ENCODE measurements at places on chromosomes 7 and 10. TPM values are rescaled to one million over a fixed set of nuclear protein-coding genes. Genes with fewer than 3 reads are reported as not detected.

The GRID1 gene
- not detected for total RNA-seq

GRCh38 chr7:19491821-19492452 is 216.9 kb downstream of the POLR1F start:
- no peak overlapping the region for H3K27ac ChIP-seq
- no peaks in the 10 kb centered on the region for H3K36me3 ChIP-seq
- no peak for DNase-seq
- no peaks in the 10 kb centered on the region for H3K4me1 ChIP-seq

DNA sequence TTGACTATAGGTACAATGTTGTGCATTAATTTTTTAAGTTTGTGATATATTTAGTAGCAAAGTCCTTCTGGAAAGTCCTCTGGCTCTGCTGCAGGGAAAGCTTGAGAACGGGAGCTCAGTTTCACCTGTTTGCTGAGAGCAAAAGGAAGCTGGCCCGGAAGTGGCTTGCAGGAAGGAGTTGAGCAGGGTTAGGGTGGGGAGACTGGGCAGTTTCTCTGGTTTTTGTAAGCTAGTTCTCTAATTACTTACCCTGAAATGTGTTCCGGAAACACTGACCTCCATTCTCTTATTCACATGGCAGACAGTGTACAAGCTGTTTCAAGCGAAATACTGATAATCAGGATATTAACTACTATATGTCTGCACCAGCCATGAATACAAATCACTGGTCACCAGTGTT is 22.3 kb downstream of the MAP3K8 start:
- H3K27me3 ChIP-seq = no peaks in the 10 kb centered on the region
- H3K4me3 ChIP-seq = no peak overlapping the region
- DNase-seq = no peak

GRCh38 chr7:30657131-30657530 is 25.1 kb downstream of the CRHR2 start:
- H3K4me3 ChIP-seq = no peak overlapping the region
- no peaks in the 10 kb centered on the region for H3K4me1 ChIP-seq
- H3K27ac ChIP-seq = no peak overlapping the region
- peaks cover 31% of the 10 kb centered on the region for H3K27me3 ChIP-seq
- H3K36me3 ChIP-seq = no peaks in the 10 kb centered on the region

- no peaks in the 10 kb centered on the region for H3K36me3 ChIP-seq
- H3K27ac ChIP-seq = no peak overlapping the region
- no peaks in the 10 kb centered on the region for H3K4me1 ChIP-seq
- no peak overlapping the region for H3K4me3 ChIP-seq
- no peaks in the 10 kb centered on the region for H3K27me3 ChIP-seq
Measured at GRCh38 chr10:17003651-17004286, 125.8 kb downstream of the CUBN start.

DNA sequence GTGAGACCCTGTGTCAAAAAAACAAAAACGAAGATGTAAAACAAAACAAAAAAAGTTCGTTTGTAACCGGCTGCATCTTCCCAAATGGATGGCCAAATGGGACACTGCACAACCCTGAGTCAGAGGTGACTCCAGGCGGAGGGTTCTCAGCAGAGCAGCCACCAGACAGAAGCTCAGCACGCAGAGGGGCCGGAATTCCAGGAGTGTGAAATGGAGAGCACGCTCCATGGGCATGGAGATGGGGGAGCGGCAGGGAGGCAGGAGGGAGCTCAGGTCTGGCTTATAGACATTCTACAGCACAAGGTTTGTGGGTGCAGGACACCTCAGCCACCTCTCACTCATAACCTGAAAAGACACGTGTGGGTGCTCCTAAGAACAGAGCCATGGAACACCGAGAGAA is 227.0 kb downstream of the MAD1L1 start:
- no peaks in the 10 kb centered on the region for H3K36me3 ChIP-seq
- no peak for DNase-seq
- H3K4me3 ChIP-seq = no peak overlapping the region
- H3K27me3 ChIP-seq = no peaks in the 10 kb centered on the region
- no peaks in the 10 kb centered on the region for H3K4me1 ChIP-seq
- no peak overlapping the region for H3K27ac ChIP-seq

- DNase-seq = no peak
- H3K27me3 ChIP-seq = peaks cover 34% of the 10 kb centered on the region
- no peaks in the 10 kb centered on the region for H3K36me3 ChIP-seq
- H3K4me3 ChIP-seq = no peak overlapping the region
Measured at GRCh38 chr10:11003679-11004078, 14.0 kb upstream of the CELF2 start.

DNA sequence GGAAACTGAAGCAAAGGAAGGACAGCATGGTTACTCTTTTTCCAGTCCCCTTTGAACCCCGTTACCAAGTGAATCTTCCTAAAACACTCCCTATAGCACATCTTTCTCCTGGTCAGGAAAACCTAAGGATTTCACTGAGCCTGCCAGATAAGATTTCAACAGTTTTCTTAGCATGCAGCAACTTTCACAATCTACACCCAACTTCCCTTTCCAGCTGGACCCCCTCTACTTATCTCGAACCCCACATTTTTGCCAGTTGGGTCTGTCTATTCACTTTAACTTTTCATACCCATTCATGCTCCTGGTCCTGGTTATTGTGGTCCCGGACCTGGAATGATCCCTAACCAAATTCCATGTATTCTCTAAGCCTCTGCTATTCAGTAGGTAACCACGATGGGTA is 14.9 kb upstream of the CPVL start:
- no peak for DNase-seq
- H3K27me3 ChIP-seq = no peaks in the 10 kb centered on the region
- no peaks in the 10 kb centered on the region for H3K36me3 ChIP-seq

- H3K4me3 ChIP-seq = no peak overlapping the region
- H3K27ac ChIP-seq = no peak overlapping the region
- no peak for DNase-seq
- no peaks in the 10 kb centered on the region for H3K36me3 ChIP-seq
- H3K27me3 ChIP-seq = no peaks in the 10 kb centered on the region
- no peaks in the 10 kb centered on the region for H3K4me1 ChIP-seq
Measured at GRCh38 chr10:49163741-49164140, 24.4 kb downstream of the TMEM273 start.

Measured in PC-9 (cell line).